ENCODE measurements at places on chromosomes 2 and 18. TPM values are rescaled to one million over a fixed set of nuclear protein-coding genes. Genes with fewer than 3 reads are reported as not detected.

DNA sequence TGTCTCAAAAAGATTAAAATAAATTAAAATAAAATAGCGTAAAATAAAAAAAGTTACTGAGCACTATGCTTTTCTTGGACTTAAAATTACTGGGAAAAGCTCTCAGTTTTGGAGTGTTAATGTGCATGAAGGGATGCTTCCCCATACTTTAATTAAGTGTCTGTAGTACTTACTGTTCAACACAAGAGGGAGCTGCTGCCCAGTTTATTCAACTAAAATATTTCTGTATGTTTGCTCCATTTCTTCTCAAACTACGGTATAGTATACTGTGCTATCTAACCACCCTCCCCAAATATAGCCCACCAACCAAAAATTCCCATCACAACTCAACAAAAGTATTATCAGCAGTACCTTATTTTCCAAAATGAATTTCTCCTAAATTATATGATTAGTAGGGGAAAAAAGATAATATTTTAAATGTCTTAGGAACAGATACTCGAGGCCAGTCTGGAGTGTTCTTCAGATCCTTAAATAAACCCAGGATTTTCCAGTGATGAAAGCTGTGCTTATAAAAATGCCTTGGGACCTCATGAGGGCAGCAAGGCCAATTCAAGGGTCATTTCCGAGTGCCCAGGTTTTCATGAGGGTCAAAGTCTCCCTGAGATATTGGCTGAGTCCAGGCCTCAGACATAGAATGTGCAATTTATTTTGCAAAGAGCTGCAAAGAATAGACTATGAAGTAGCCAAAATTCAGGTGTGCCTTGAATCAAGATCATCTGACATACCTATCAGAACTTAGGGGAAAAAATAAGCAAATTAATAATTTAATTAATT lies 64.1 kb downstream of the CHRNA1 start:
- H3K4me1 ChIP-seq = no peaks in the 10 kb centered on the region
- DNase-seq = no peak
- no peak overlapping the region for H3K4me3 ChIP-seq
- no peaks in the 10 kb centered on the region for H3K27me3 ChIP-seq

DNA sequence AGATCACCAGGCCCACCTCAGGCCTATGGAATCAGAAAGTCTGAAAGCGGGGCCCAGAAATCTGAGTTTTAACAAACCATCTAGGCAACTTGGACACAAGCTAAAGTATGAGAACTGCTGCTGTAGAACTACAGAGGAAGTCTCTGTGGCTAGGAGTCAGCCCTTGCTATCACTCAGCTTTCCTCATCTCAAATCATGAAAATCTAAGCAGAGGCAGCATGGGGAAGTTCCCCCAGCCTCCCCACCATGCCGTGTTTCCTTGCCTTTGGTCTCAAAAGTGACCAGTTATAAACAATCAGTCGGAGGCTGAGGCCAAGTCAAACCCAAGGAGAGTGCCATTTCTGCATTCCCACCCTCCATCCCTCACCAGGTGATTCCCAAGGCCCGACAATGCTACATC lies 404.7 kb downstream of the BCL11A start:
- H3K4me1 ChIP-seq = no peaks in the 10 kb centered on the region
- H3K27me3 ChIP-seq = no peaks in the 10 kb centered on the region
- H3K27ac ChIP-seq = no peak overlapping the region
- no peak overlapping the region for H3K4me3 ChIP-seq
- no peak for DNase-seq

POTEE gene
- not detected for total RNA-seq

CROCC2 gene
- total RNA-seq = not detected

- H3K27me3 ChIP-seq = no peaks in the 10 kb centered on the region
- H3K4me1 ChIP-seq = no peaks in the 10 kb centered on the region
- no peak for DNase-seq
- H3K36me3 ChIP-seq = no peaks in the 10 kb centered on the region
- no peak overlapping the region for H3K27ac ChIP-seq
Measured at GRCh38 chr2:64289737-64290136, 145.5 kb upstream of the PELI1 start.

IAH1 gene
- 71.0 TPM for total RNA-seq

TM4SF20 gene
- not detected for total RNA-seq

DNA sequence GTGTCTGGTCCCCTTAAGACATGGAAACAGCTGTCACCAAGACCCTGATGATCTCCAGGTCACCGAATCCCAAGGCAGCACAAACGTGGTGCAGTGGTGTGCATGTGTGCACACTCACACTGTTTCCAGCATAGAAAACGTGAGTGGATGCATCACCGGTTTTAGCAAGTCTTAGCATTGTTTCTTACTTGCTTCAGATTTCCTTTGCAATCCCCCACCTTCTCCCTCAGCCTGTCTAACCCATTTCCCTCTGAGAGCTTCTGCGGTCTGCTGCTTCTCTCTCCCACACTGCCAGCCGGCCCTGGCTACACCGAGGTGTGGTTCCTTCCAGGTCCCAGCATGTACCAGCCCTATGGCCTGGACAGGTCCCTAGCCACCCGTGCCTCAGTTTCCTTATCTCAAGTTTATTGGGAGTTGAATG lies 343.4 kb upstream of the HS6ST1 start:
- H3K4me3 ChIP-seq = no peak overlapping the region
- peak; percentile 28 for DNase-seq
- no peaks in the 10 kb centered on the region for H3K27me3 ChIP-seq
- no peak overlapping the region for H3K27ac ChIP-seq
